Activated CD8-positive, alpha-beta T cell treated with anti-CD3 and anti-CD28 coated beads, Interleukin-2, amount 10 ng/mL, durations not matched to agents 7 days and 5 days (primary cell): ENCODE measurements at places on chromosomes 3 and 15.
A peak's percentile ranks its signal among the peaks of the same experiment; 100 is the strongest.

DNA sequence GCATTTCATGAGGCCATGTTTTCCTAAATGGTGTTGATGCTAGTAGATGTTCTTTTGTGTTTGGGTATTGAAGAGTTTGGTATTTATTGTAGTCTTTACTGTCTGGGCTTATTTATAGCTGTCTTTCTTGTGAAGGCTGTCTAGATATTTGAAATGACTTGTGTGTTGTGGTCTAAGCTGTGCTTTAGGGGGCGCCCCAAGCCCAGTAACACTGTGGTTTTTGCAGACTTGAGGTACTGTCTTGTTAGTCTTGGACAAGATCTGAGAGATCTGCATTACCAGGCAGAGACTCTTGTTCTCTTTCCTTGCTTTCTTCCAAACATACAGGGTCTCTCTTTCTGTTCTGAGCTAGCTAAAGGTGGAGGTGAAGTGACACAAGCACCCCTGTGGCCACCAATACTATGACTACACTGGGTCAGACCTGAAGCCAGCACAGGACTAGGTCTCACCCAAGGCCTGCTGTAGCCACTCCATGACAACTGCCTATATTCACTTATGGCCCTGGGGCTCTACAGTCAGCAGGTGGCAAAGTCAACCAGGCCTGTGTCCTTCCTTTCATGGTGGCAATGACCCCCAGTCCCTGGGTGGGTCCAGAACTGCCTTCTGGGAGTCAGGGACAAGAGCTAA, 152.1 kb upstream of the TBC1D5 start:
- H3K27me3 ChIP-seq, result peaks cover 2% of the 10 kb centered on the region
- DNase-seq, result peak; percentile 49
- H3K4me3 ChIP-seq, result no peak overlapping the region
- H3K4me1 ChIP-seq, result no peaks in the 10 kb centered on the region

GRCh38 chr3:188133646-188134045, 20.3 kb upstream of the LPP start:
- no peaks in the 10 kb centered on the region for H3K27me3 ChIP-seq
- H3K27ac ChIP-seq, result no peak overlapping the region
- H3K4me3 ChIP-seq, result no peak overlapping the region
- peaks cover 9% of the 10 kb centered on the region for H3K4me1 ChIP-seq

DNA sequence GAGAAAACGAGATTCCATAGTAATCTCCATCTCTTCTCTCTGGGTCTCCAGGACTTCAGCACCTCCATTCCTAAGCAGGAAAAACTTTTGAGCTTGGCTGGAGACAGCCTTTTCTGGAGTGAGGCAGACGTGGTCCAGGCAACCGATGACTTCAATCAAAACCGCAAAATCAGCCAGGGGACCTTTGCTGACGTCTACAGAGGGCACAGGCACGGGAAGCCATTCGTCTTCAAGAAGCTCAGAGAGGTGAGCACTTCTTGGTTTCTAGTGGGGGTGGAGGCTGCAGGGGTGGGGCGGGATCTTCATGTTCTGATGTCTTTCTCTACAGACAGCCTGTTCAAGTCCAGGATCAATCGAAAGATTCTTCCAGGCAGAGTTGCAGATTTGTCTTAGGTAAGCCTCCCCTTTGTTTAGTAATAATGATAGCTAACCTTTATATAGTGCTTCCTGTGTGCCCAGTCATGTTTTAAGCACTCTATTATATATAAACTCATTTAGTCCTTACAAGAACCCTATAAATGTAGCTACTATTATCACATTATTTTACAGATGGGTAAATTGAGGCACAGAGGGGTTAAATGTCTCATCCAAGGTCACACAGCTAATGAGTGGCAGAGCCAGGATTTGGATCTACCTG, 35.0 kb upstream of the TATDN2 start:
- no peak for DNase-seq
- H3K4me1 ChIP-seq, result no peaks in the 10 kb centered on the region
- H3K27me3 ChIP-seq, result no peaks in the 10 kb centered on the region
- H3K27ac ChIP-seq, result no peak overlapping the region
- H3K36me3 ChIP-seq, result peaks cover 8% of the 10 kb centered on the region

GRCh38 chr15:52652286-52652685, 26.9 kb downstream of the ATOSA start:
- no peak for DNase-seq
- H3K27ac ChIP-seq, result no peak overlapping the region
- no peak overlapping the region for H3K4me3 ChIP-seq
- peaks cover 17% of the 10 kb centered on the region for H3K36me3 ChIP-seq
- no peaks in the 10 kb centered on the region for H3K27me3 ChIP-seq
- H3K4me1 ChIP-seq, result peaks cover 5% of the 10 kb centered on the region

GRCh38 chr15:48416301-48416700, 85.1 kb downstream of the DUT start:
- H3K36me3 ChIP-seq, result no peaks in the 10 kb centered on the region
- no peak for DNase-seq
- H3K4me1 ChIP-seq, result no peaks in the 10 kb centered on the region
- peaks cover 3% of the 10 kb centered on the region for H3K27me3 ChIP-seq

DNA sequence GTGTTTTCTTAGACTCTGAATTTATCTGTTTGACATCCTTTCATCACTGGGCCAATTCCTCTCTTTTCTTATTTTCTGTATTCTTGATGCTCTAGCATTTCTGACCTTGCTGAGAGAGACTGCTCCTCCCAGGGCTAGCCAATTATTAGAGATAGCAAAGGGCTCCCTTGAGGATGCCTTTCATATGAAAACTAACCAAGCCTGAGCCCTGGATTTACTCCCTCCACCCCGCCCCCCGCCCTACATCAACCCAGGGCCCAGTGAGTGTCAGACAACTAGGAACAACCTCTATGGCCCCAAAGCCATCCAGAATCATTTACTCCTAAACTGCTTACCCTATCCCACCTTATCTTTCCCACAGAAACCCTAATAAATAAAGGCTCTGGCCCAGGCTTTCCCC, 69.7 kb upstream of the LARS2 start:
- DNase-seq, result no peak
- H3K27me3 ChIP-seq, result peaks cover 14% of the 10 kb centered on the region
- H3K4me1 ChIP-seq, result peaks cover 4% of the 10 kb centered on the region

- no peak for DNase-seq
- H3K4me3 ChIP-seq, result no peak overlapping the region
- no peaks in the 10 kb centered on the region for H3K27me3 ChIP-seq
- H3K36me3 ChIP-seq, result no peaks in the 10 kb centered on the region
- peaks cover 28% of the 10 kb centered on the region for H3K4me1 ChIP-seq
- H3K27ac ChIP-seq, result no peak overlapping the region
These were observed 92.5 kb downstream of the LIPC start for GRCh38 chr15:58524247-58524646.

DNA sequence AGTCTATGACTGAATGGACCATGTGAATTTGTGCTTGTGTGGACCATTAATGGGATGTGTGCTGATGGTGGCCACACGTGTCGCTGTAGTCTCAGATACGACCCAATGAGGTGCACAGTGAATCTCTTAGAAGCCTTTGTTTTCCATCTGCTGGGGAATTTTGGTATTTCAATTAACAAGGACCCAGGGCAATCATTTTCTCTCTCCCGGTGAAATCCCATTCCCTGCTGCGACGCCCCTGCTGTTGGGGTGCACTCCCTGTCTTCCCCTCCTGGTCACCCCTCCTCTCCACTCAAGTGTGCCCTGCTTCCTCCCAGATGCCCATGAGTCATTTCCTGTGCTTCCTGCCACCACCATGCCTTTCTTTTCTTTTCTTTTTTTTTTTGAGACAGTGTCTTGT, 32.7 kb downstream of the EBLN2 start:
- H3K36me3 ChIP-seq, result no peaks in the 10 kb centered on the region
- no peak overlapping the region for H3K4me3 ChIP-seq
- no peak for DNase-seq

GRCh38 chr15:81092559-81092902, 41.5 kb upstream of the CFAP161 start:
- no peak for DNase-seq
- no peak overlapping the region for H3K4me3 ChIP-seq
- no peaks in the 10 kb centered on the region for H3K36me3 ChIP-seq
- H3K4me1 ChIP-seq, result no peaks in the 10 kb centered on the region
- H3K27me3 ChIP-seq, result peaks cover 35% of the 10 kb centered on the region

DNA sequence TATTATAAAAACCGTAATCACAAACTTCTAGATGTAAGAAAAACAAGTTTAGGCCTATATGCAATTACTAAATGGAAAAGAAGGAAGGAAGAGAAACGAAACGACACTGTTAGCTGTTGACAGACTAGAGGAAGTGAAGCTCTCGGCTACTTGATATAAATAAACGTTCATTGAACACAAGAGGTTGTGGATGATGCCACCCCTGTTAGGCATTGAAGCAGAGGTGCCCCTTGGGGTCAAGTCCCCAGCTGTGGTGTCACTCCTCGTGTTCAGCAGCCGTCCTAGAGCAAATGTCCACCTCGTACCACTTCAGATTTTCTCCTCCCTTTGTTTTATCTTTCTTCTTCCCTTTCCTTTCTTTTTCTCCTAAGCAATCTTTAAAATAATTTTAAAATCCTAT, 146.5 kb upstream of the UBE2E1 start:
- peaks cover 4% of the 10 kb centered on the region for H3K4me1 ChIP-seq
- DNase-seq, result no peak
- peak overlapping the region; percentile 6 for H3K4me3 ChIP-seq
- peaks cover 11% of the 10 kb centered on the region for H3K27me3 ChIP-seq
- no peak overlapping the region for H3K27ac ChIP-seq

DNA sequence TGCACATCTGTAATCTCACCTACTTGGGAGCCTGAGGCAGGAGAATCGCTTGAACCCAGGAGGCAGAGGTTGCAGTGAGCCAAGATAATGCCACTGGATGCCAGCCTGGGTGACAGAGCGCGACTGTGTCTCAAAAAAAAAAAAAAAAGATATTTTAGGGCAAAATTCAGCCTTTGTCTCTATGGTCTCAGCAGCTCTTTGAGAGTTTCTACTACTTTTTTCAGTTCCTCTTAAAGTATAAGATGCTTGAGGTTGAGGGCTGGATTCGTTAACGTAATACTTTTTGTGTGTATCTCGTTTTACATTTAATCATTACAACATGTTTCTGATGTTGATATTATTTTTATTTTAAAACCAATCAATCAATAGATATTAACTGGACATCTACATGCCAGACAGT, 381.2 kb upstream of the TBL1XR1 start:
- no peak overlapping the region for H3K4me3 ChIP-seq
- DNase-seq, result no peak
- no peaks in the 10 kb centered on the region for H3K4me1 ChIP-seq

- no peaks in the 10 kb centered on the region for H3K4me1 ChIP-seq
- no peak overlapping the region for H3K4me3 ChIP-seq
- DNase-seq, result no peak
- H3K36me3 ChIP-seq, result no peaks in the 10 kb centered on the region
These were observed 58.9 kb upstream of the ETV5 start for GRCh38 chr3:186167646-186168395.

- H3K4me3 ChIP-seq, result no peak overlapping the region
- peaks cover 2% of the 10 kb centered on the region for H3K27me3 ChIP-seq
- DNase-seq, result peak; percentile 79
- H3K4me1 ChIP-seq, result peaks cover 8% of the 10 kb centered on the region
These were observed 109.8 kb downstream of the PPP2R3A start for GRCh38 chr3:136075218-136075808.

GRCh38 chr3:48024401-48024800, 8.2 kb upstream of the MAP4 start:
- peaks cover 2% of the 10 kb centered on the region for H3K4me1 ChIP-seq
- H3K36me3 ChIP-seq, result peaks cover 2% of the 10 kb centered on the region
- no peaks in the 10 kb centered on the region for H3K27me3 ChIP-seq
- no peak overlapping the region for H3K4me3 ChIP-seq

GRCh38 chr3:10614168-10614567, 108.8 kb upstream of the ATP2B2 start:
- H3K36me3 ChIP-seq, result no peaks in the 10 kb centered on the region
- H3K27ac ChIP-seq, result no peak overlapping the region
- no peak for DNase-seq
- no peak overlapping the region for H3K4me3 ChIP-seq
- no peaks in the 10 kb centered on the region for H3K4me1 ChIP-seq

DNA sequence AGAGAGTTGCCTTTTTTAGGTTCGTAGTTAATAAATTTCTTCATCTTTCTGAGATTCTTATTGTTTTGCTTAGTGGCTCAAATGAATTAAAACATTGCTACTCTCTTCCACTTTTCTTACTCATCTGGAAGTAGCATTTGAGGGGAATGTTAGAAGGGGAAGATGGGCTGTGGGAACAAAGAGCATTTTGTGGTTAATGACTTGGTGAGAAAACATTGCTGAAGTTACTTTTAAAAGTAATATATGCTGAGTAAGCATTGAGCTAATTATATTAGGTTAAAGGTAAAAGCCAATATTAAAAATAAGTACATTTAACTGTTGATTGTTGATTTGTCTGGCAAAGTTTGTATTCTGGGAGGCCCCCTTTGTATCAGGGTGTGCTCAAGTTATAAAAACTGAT, 5.7 kb downstream of the MORF4L1 start:
- H3K4me1 ChIP-seq, result peaks cover 60% of the 10 kb centered on the region
- H3K27ac ChIP-seq, result peak overlapping the region; percentile 15
- peaks cover 59% of the 10 kb centered on the region for H3K36me3 ChIP-seq

- H3K27ac ChIP-seq, result peak overlapping the region; percentile 81
- peak overlapping the region; percentile 88 for H3K4me3 ChIP-seq
- peaks cover 35% of the 10 kb centered on the region for H3K27me3 ChIP-seq
- H3K36me3 ChIP-seq, result no peaks in the 10 kb centered on the region
- DNase-seq, result peak; percentile 76
These were observed 775 bp downstream of the TTC21A start for GRCh38 chr3:39108200-39108710.

DNA sequence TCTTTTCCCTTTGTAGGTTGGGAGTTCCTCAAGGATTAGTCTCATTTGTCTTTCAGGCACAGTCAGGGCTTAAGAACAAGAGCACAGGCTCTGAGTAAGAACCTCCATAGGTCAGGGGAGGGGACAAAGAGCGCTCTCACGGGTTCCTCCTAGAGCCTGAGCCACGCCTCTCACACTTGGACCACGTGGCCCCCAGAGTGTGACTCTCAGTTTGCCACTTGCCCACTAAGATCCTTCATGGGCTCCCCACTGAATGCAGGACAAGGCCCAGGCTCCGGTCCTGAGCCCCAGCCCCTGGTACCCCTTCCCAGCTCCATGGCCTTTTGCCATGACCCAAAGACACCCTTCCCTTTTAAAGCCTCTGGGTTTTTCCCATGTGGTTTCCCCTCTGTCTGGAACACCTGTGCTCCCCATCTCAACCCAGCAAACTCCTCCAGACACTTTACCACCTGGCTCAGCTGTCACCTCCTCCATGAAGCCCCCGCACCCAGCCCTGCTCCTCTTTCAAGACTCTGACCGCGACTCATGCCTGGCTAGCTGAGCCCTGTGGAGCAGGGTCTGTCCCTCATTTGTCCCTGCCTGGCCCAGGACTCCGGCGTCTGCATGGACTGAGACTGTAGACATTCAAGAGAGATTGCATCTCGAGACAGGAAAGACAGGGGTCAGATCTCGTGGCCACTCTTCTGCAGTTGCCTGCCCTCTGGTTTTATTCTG, 32.7 kb downstream of the IQSEC1 start:
- H3K4me1 ChIP-seq, result peaks cover 15% of the 10 kb centered on the region
- peak; percentile 44 for DNase-seq
- H3K4me3 ChIP-seq, result no peak overlapping the region

- no peak overlapping the region for H3K4me3 ChIP-seq
- H3K36me3 ChIP-seq, result peaks cover 14% of the 10 kb centered on the region
- peaks cover 13% of the 10 kb centered on the region for H3K27me3 ChIP-seq
- peaks cover 43% of the 10 kb centered on the region for H3K4me1 ChIP-seq
These were observed 75.4 kb upstream of the PLXNA1 start for GRCh38 chr3:126907557-126907956.
